ENCODE measurements at places on chromosomes 4 and X. TPM values are rescaled to one million over a fixed set of nuclear protein-coding genes. Genes with fewer than 3 reads are reported as not detected.

- DNase-seq = no peak
These were observed 56.8 kb upstream of the DCLK2 start for GRCh38 chr4:150021483-150021882.

- DNase-seq = peak; percentile 65
These were observed 170.0 kb downstream of the SMIM20 start for GRCh38 chr4:26083987-26084386.

The HMGB3 gene
- total RNA-seq = 40.7 TPM

The CFAP47 gene
- not detected for total RNA-seq

The GAGE2A gene
- total RNA-seq = not detected

GRCh38 chrX:44003975-44004374 lies 30.8 kb upstream of the NDP start:
- DNase-seq = no peak

GRCh38 chrX:64198036-64198435 lies 7.5 kb downstream of the AMER1 start:
- no peak for DNase-seq

The SSX3 gene
- not detected for total RNA-seq

DNA sequence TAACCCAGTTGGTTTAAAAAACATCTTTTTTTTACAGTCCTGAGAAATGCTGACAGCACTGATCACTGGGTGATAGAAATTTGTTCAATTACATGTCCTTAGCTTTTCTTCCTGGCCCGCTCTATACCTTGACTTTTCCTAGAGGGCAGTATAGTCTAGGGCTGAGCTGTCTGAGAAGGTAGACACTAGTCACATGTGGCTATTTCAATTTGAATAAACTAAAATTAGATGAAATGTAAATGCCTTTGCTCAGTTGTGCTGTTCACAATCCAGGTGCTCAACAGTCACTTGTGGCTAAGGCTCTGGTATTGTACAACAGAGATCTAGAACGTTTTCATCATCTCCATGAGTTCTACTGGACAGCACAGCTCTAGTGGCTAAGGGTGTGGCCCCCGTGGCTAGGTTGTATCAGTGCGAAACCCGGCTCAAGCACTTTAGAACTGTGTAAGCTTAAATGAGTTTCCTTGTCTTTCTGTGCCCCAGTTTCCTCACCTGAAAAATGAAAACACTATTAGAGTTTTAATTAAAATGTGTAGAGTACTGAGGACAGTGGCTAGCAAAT lies 111.6 kb upstream of the WDR17 start:
- no peak for DNase-seq

DNA sequence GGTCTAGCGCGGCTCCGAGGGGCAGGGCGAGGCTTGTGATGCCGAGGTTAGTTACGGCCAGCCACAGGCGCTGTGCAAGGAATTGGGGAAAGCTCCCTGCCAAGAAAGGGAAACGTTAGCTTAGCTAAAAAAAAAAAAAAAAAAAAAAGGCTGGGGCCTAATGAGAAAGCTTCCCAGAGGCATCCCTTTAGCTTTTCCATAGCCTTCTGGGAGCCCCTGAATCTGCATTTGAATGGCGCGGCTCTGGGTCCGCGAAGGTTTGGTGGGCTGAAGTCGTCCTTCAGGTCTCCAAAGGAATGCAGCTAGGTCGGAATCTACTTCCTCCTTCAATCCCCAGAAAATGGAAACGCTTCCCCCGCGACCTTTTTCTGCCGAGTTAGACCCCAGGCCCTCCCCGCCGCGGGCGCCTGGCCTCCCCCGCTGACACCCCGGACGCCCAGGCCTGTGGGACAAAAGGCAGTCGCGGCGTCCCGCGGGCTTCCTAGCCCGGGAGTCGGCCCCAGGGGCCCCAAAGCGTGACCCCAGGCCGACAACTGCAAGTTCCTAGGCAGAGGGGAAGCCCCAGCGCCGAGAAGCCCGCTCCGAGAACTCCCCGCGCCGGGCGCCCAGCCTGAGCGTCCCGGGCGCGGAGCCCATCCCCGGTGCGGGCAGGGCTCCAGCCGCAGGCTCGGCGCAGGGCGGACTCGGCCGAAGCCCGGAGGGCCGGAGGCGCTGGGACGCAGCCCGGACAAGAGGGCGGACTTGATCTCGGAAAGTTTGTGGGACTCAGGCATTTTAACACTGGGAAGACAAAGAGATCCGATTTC lies 605 bp upstream of the FAT1 start:
- no peak for DNase-seq

DNA sequence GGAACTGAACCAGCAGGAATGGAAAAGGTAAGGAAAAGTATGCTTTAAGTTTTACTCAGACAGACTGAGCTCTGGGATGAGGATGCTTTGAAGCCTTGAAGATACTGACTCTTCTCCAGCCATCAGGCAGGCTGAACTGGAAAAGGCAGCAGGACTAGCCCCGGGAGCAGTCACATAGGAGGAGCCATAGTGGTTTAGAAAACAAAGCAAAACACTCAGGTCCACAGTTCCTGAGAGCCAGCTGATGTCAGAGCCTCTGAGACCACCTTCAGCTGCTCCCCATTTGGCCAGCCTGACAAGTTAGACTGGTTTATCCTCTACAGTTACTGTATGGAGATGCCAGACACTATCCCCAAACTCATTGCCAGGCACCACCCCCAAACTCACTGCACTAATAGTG lies 167.9 kb upstream of the CPEB2 start:
- DNase-seq = no peak

- no peak for DNase-seq
These were observed 152.8 kb downstream of the ENPP6 start for GRCh38 chr4:184064877-184065276.

- no peak for DNase-seq
These were observed 31.7 kb downstream of the IGSF1 start for GRCh38 chrX:131257367-131257766.

The BMPR1B gene
- not detected for total RNA-seq

GRCh38 chr4:143307531-143307930 lies 29.1 kb upstream of the GAB1 start:
- no peak for DNase-seq

DNA sequence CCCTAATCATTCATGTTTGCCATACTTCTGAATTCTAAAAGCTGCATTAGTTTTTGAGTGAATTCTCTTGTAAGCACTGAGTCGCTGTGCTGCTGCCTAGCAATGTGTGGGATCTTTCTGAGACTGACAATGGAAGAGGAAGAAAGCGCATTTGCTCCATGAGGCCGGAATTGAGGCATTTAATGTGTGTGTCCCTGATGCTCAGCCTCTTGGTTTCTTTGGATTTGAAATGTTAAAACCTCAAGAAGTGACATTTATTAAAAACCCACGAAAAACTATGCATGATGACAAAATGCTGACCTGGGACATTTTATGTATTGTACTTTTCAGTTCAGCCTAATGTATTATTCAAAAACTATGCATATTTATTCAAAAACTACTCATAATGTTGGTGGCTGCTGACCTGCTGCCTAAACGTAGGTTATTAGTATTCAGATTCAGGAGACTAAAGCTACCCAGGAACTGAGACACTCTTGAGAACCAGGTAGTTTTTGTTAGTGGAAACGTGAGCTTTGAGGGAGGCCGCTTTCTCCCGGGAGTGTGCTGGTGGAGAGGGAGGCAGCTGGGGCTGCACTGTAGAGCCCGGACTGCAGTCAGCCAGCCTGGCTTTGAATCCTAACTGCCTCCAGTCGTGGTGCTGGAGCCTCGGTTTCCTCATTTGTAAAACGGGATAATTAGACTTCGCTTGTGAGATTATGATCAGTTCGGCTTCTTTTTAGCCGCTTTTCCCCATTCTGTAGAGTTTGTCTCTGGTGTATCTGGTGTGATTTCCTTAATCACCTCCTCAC lies 11.3 kb downstream of the RGS12 start:
- DNase-seq = no peak

DNA sequence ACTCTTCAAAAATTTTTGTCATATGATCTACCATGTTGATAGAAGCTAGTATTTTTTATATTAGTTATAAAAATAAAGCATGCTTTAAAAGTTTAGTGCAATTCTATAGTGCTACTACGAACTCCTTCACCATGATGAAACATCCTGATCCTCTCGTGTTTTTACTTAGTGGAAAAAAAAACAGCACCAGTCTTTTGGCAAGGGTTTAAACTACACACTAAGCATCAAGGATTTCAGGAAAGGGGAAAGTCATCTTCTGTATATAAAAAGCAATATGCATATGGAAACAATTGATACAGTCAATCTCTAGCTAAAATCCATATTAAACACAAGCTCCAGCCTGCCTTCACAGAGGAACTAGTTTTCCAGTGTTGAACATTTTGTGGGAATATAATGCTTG lies 18.7 kb downstream of the CHM start:
- DNase-seq = no peak

- no peak for DNase-seq
These were observed 9.9 kb downstream of the BEND4 start for GRCh38 chr4:42142591-42142990.

- no peak for DNase-seq
These were observed 8.2 kb upstream of the EXOSC9 start for GRCh38 chr4:121792966-121793365.

GRCh38 chr4:159185591-159186023 lies 82.7 kb downstream of the RAPGEF2 start:
- no peak for DNase-seq

- no peak for DNase-seq
These were observed 277.1 kb downstream of the KLHL13 start for GRCh38 chrX:117839544-117839943.

The CT47B1 gene
- not detected for total RNA-seq

DNA sequence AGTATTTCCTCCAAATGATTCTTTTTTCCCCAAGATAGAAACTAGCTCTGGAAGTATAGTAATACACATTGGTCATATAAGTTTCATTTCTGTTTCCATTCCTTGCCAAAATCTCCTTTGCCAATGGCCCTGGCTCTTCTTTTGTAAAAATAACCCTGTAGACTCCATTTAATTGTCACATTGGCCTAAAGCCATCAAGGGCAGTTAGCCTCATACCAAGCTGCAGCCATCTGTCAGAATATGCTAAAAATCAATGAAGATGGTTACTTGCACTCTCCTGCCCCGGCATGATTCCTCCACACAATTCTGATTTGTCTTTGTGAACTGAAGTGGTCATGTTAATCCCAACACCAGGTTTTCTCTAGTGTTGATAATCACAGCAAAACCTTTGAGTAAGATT lies 380.5 kb downstream of the SH2D1A start:
- no peak for DNase-seq

DNA sequence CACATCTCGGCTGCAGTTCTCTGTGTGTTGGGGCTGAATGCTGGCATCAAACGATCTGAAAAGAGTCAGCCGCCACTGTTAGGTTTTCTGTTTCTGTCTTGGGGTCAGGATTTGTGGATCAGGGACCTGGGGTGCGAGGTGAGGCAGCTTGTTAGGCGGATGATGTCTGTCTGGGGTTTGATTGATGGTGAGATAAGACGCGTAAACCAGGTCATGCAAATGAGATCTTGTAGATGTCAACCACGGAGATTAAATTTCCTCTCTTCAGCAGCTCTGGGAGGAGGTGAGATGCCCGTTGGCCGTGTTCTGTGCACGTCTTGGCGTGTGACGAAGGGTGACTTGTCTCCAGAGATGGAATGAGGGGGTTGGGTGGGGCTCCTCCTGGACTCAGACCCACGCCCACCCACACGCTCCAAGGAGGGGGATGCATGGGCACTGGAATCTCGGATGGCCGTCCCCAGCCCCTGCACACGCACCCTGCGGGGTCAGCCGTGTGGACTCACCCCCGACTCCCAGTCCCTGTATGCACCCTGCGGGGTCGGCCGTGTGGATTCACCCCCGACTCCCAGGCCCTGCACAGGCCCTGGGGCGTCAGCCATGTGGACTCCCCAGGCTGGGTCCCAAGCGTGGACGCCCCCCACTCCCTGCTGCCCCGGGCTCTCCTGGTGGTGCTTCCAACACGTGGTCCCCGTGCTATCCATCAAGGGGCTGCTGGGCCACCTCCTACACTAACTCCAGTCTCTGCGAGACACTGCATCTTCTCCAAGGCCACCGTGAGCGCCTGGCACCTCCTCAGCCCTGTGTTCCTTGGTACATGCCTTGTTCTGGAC lies 16.0 kb upstream of the UVSSA start:
- peak; percentile 72 for DNase-seq

- DNase-seq = peak; percentile 39
These were observed 209.7 kb downstream of the CEP135 start for GRCh38 chr4:56158483-56158882.

The EMD gene
- 79.1 TPM for total RNA-seq

The TMPRSS11F gene
- total RNA-seq = not detected

DNA sequence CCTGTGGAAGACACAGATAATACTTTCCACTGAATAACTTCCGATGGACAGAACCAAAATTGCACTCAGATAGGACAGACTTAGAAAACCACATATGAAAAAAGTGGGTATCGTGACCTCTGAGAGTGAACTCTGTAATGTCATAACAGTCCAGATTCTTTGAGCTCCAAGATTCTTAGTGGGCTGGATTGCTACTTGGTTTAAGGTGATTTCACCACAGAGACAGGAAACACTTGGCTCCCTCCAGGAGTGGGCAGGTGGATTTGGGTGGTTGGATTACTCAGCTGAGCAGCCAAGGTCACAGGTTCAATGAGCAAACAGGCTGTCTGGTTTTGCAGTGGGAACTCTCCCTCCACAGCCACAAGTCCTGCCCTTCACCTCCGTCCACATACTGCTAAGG lies 126.0 kb downstream of the AFAP1 start:
- peak; percentile 47 for DNase-seq

GRCh38 chr4:56321251-56321650 lies 66.0 kb downstream of the AASDH start:
- no peak for DNase-seq

GRCh38 chrX:132271311-132271778 lies 52.1 kb upstream of the RAP2C start:
- DNase-seq = no peak

- DNase-seq = no peak
These were observed 351.6 kb downstream of the NLGN4X start for GRCh38 chrX:5876984-5877596.

DNA sequence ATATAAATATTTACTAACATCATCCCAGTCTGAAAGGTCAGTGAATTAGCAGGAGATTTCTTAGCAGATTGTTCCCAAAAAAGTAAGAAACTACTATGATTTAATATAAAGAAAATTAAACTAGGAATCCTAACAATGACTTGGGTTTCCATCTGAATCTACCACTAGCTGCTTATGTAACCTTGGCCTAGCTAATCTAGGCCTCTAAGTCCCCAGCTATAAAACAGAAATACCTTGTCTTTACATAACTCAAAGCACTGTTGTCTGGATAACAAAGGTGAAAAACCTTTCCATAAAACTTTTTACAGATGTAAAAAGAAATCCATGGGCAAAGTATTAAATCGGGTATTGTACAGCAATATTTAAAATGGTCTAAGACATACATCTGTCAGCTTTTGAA lies 3.0 kb downstream of the FBXL5 start:
- DNase-seq = no peak

- DNase-seq = no peak
These were observed 657.4 kb downstream of the SPRY1 start for GRCh38 chr4:124053872-124054538.

The TLR7 gene
- not detected for total RNA-seq

The RNF150 gene
- not detected for total RNA-seq

DNA sequence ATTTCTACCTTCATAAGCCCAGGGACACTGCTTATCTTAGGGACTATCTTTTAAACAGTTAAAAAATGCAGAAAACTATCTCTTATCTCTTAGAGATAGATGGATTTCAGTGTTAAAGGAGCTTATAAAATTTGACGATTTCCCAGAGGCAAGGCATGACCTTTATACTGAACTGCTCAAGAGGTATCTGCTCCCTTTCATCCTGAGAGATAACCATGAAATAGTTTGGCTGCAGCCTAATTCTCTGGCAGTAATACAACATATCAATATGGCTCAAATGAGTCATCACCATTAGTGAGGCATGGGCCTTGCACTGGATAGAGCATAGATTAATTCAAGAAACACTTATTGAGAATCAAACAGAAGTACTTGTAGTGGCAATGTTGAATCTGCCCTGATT lies 348.2 kb upstream of the GRIA3 start:
- no peak for DNase-seq

- no peak for DNase-seq
These were observed 11.3 kb downstream of the RASSF6 start for GRCh38 chr4:73608689-73609594.

All from activated CD4-positive, alpha-beta memory T cell treated with anti-CD3 and anti-CD28 coated beads for 36 hours (primary cell).